ENCODE measurements at places on chromosomes 16 and 17.

DNA sequence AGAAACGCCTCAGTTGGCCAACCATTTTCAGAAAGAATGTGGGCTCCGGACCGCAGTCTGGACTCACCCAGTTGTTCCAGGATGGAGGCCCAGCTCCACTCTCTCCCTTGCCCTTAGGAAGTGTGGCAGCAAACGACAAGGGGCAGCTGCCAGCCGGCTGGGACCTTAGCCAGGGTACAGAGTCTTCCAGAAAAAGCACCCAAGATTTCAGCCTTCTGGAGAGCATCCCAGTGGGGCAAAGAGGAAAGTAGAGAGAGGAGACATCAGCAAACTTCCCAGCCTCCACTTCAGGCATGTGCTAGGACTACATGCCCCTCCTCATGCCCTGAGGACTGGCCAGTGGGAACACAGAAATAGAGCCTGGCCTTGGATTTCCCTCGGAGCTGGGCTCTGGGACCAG is 56.8 kb upstream of the SCNN1B start:
- H3K4me1 ChIP-seq = no peaks in the 10 kb centered on the region
- no peaks in the 10 kb centered on the region for H3K27me3 ChIP-seq
- no peaks in the 10 kb centered on the region for H3K36me3 ChIP-seq
- no peak overlapping the region for H3K4me3 ChIP-seq
- H3K27ac ChIP-seq = no peak overlapping the region

DNA sequence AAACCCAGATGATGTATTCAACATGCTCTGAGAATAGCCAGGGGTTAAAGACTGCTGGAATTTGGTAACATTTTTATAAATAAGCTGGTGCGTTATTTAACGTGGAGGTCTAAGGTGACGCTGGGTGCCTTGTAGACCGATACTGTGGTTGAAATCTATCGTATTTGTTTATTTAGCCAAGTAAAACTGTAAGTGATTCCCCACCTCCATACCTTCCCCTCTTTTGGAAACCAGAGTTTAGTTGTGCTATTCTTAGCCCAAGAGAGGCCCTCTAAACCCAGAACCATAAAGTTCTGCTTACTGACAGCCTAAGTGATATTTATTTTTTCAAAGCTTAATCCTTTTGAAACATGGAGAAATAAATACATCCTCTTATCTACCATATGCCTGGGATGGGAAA is 744.5 kb downstream of the WWOX start:
- H3K36me3 ChIP-seq = no peaks in the 10 kb centered on the region
- no peaks in the 10 kb centered on the region for H3K27me3 ChIP-seq
- H3K4me1 ChIP-seq = no peaks in the 10 kb centered on the region
- H3K27ac ChIP-seq = no peak overlapping the region

- no peaks in the 10 kb centered on the region for H3K36me3 ChIP-seq
- DNase-seq = no peak
- H3K27me3 ChIP-seq = no peaks in the 10 kb centered on the region
- no peak overlapping the region for H3K4me3 ChIP-seq
- H3K27ac ChIP-seq = no peak overlapping the region
Observed at GRCh38 chr17:43907998-43908721, 824 bp upstream of the MPP2 start.

GRCh38 chr16:11635113-11635652 is 33.1 kb upstream of the SNN start:
- DNase-seq = no peak
- H3K4me1 ChIP-seq = no peaks in the 10 kb centered on the region
- H3K27me3 ChIP-seq = no peaks in the 10 kb centered on the region
- H3K36me3 ChIP-seq = no peaks in the 10 kb centered on the region
